Body of pancreas (tissue), 4 donors: ENCODE measurements at places on chromosomes 1 and 21. TPM values are rescaled to one million over a fixed set of nuclear protein-coding genes. Genes with fewer than 3 reads are reported as not detected.

- DNase-seq: no peak
- no peak overlapping the region for H3K27ac ChIP-seq
- no peak overlapping the region for H3K4me3 ChIP-seq
Observed at GRCh38 chr21:42102076-42102475, 31.0 kb downstream of the UMODL1 start.

GRCh38 chr1:2546515-2547209 lies 9.5 kb upstream of the TNFRSF14 start:
- peak overlapping the region; percentile 95 for H3K27ac ChIP-seq
- H3K36me3 ChIP-seq: no peaks in the 10 kb centered on the region
- peaks cover 49% of the 10 kb centered on the region for H3K4me1 ChIP-seq
- no peaks in the 10 kb centered on the region for H3K27me3 ChIP-seq

Gene IL19
- not detected for total RNA-seq

Gene GREM2
- total RNA-seq: under 0.01 TPM

Gene FCRL1
- total RNA-seq: not detected
